ENCODE measurements at places on chromosomes 11 and 22. TPM values are rescaled to one million over a fixed set of nuclear protein-coding genes. Genes with fewer than 3 reads are reported as not detected.

DNA sequence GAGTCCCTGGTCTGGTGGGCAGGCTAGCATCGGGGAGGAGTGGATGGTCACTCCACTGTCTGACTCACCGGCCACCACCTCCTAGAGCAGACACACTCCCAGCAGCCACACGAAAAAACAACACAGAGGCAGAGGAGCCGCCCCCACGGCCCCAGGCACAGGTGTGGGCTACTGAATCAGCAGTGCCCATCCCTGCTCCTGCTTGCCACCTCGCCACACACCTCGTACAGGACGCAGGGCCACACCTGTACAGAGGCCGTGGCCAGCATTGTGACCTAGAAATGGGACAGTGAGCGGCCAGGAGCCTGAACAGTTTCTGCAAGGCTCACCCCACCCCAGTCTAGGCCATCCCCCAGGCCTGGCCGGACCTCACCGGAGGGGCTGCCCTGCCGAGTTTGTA is 14.0 kb downstream of the TRIM29 start:
- no peak for DNase-seq

The TSG101 gene
- 152 TPM for polyA plus RNA-seq

The OR56A1 gene
- polyA plus RNA-seq: not detected

GRCh38 chr11:124745835-124746620 is 6.0 kb downstream of the VSIG2 start:
- DNase-seq: no peak

DNA sequence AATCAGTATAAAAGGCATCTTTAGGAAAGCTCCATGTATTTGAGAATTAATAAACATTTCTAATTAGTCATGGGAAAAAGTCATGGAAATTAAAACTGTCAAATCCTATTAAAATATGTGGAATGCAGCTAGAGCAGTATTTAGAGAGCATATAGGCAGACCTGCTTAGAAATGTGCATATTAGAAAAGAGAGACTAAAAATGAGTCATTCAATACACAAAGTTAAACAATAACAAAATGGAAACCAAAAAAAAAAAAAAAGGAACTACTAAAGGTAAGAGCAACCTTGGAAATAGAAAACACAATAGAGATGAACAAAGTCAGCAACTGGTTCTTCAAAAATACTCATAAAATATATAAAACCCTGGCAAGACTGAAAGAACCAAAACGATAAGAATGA is 59.7 kb upstream of the RASSF10 start:
- DNase-seq: no peak

DNA sequence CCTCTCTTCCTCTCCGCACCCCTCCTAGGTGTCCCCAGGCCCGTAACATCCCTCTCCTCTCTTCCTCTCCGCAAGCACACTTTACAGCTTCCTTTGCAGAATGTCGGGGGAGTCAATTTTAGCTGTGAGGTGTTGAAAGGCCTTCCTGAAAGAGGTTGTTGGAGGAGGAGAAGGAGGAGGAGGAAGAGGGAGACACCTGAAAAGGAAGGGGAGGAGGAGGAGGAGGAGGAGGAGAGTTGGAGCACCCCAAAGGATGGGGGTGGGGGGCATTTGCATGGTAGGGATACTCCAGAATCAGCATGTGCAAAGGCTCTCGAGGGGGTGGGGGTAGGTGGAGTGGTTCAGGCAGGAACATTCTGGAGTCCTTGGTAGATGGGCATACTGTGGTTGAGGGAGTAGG is 1045.1 kb downstream of the TBC1D22A start:
- no peak for DNase-seq

The TBX10 gene
- 0.11 TPM for polyA plus RNA-seq
